ENCODE measurements at places on chromosomes 1 and 21.

- peaks cover 5% of the 10 kb centered on the region for H3K27me3 ChIP-seq
- DNase-seq: no peak
- no peaks in the 10 kb centered on the region for H3K4me1 ChIP-seq
- H3K27ac ChIP-seq: no peak overlapping the region
- no peaks in the 10 kb centered on the region for H3K36me3 ChIP-seq
- no peak overlapping the region for H3K4me3 ChIP-seq
Measured at GRCh38 chr1:14553711-14554110, 44.8 kb upstream of the KAZN start.

- DNase-seq: no peak
- H3K4me3 ChIP-seq: no peak overlapping the region
Measured at GRCh38 chr1:175062339-175062738, 5.3 kb upstream of the TNN start.

DNA sequence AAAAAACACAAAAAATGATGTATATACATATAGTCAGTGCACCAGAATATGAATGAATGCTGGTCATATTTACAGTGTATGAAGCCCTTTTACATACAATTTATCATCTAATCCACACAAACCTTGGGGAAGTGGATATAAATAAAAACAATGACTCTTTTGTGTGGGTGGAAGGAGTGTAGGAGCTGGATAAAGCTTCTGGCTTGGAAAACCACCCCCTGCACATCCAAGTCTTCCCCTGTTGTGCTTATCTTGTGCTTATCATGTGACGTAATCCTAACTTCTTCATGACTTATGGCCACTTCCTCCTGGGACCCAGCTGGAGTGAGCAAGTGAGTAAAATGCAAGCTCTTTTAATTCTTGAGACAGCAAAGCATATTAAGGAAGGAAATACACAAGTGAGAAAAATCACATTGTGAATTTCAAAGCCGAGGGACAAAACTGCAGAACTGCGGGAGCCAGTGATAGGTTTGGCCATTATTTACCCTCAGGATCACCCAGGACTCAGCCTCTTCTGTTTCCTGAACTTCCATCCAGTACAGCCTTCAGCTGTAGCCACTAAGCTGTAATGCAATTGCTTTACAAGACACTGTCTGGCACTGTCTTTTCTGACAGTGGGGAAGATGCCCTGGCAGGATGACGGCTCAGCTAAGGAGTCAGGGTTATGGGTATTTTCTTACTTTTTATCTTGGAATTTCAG lies 104.0 kb upstream of the PPM1J start:
- peaks cover 5% of the 10 kb centered on the region for H3K27me3 ChIP-seq
- no peak overlapping the region for H3K27ac ChIP-seq
- H3K4me1 ChIP-seq: no peaks in the 10 kb centered on the region
- H3K4me3 ChIP-seq: no peak overlapping the region
- DNase-seq: no peak

DNA sequence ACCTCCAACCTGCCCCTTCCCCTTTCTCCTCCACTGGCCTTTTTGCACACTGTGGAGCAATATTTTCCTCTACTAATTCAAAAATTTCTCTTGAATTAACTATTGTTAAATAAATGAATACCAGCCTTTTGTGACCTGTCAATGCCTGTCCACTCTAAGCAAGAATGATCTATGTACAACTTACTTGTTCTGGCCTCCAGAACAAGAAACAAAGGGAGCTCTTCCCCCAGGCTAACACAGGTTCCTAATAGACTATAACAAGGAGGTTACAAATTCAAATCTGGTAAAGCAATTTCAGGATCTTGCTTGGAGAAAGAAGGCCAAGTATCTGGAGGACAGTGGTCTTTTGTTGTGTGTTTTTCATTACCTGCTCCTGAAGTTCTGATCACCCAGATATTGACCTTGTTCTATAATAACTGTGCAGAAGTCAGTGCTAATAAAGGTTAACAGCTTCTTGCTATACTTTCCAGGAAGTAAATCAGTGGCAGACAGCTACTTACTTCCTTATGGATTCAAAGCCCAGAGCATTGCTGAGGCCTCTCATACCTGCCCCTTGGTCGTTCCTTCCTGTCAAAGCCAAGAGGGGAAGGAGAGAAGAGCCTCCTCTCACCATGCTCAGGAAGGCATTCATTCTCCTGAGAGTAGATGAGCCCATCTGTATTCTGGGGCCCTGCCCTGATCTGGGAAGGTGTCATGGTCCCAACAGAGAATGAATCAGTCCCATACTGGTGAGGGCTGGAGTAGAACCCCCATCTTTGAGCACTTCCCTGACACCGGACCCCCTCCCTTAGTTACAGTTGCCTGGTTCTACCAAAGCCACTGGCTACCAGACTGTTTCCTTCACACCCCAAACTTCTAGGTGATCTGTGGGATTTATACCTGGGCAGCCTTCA lies 56.8 kb downstream of the DESI2 start:
- peaks cover 16% of the 10 kb centered on the region for H3K36me3 ChIP-seq
- no peaks in the 10 kb centered on the region for H3K27me3 ChIP-seq
- DNase-seq: no peak
- H3K4me1 ChIP-seq: no peaks in the 10 kb centered on the region
- H3K27ac ChIP-seq: no peak overlapping the region
- H3K4me3 ChIP-seq: no peak overlapping the region

DNA sequence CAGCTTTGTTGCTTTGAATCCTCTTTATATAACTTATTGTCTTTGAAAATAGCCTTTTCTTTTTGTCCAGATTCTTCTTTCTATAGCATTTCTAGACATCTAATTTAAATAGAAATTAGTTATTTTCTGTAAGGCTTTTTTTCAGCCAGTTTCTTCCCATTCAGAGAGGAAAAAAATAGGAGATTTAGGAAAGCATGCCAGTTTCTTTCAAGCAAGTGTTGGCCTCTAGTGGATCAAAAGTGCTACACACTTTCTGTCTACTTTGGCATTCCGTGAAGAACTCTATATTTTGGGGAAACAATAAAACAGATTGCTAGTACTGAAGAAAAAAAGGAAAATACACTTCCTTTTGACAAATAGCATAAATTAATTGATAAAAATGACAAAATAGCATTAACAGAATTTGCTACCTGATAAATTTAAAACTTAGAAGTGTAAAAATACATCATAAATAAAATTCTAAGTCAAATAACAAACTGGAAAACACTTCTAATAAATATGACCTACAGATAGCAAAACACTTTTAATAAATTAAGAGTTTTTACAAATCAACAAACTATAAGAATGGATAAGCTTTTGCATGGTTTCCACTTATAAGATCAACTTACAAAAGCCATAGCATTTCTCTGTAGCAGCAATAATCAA lies 13.1 kb upstream of the EXO1 start:
- H3K36me3 ChIP-seq: no peaks in the 10 kb centered on the region
- no peak overlapping the region for H3K4me3 ChIP-seq
- no peak overlapping the region for H3K27ac ChIP-seq
- no peaks in the 10 kb centered on the region for H3K27me3 ChIP-seq
